ENCODE measurements at places on chromosomes 5 and 9.

- no peak for DNase-seq
These were observed 204.7 kb upstream of the WWC1 start for GRCh38 chr5:168086746-168087145.

DNA sequence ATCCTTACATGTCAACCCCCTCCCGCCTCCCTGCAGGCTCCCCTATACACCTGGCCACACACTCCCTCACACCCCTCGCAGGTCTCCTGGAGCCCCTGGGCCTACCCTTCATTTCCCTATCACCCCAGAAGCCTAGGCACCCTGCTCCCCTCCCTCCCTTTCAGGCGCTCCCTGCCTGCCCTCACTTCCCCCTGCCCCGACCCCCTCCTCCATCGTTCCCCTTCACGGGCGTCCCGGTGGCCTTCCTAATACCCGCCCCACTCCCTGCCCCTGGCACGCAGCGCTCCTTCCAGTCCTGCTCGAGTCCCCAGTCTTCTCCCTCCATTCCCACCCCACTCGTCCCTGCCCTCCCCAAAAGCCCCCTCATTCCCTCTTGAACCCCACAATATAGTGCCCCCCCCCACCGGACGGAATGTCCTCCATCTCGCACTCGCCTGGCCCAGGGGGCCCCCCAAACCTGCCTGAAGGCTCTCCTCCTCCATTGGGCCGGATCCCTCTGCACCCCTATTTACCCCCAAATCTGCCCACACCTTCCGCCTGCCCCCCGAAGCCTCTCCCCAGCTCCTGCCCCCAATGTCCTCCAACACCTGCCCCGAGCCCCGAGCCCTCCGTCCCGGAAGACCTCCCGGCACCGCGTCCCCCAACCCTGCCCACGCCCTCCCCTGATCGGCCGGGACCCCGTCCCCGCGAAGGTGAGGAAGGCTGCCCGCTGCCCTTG lies 746 bp downstream of the STRBP start:
- DNase-seq: no peak

- no peak for DNase-seq
These were observed 37.0 kb upstream of the LRRTM2 start for GRCh38 chr5:138912093-138912492.

- DNase-seq: no peak
These were observed 789.4 kb downstream of the CDH12 start for GRCh38 chr5:22063717-22064116.

Data from stimulated activated CD4-positive, alpha-beta T cell treated with anti-CD3 and anti-CD28 coated beads, Interleukin-15, amount 100 ng/mL, for 1 hour (primary cell).